ENCODE measurements at places on chromosomes 3 and 15.

- peak; percentile 64 for DNase-seq
Observed at GRCh38 chr3:48661501-48662144, 1.1 kb downstream of the CELSR3 start.

- peak; percentile 39 for DNase-seq
Observed at GRCh38 chr3:113211330-113212149, at the start of gene BOC. TSS of gene BOC (plus strand) at chr3:113211557. CDS start at chr3:113249803, 38,246 bp downstream.

- no peak for DNase-seq
Observed at GRCh38 chr3:160677459-160677881, 510 bp downstream of the ARL14 start.

DNA sequence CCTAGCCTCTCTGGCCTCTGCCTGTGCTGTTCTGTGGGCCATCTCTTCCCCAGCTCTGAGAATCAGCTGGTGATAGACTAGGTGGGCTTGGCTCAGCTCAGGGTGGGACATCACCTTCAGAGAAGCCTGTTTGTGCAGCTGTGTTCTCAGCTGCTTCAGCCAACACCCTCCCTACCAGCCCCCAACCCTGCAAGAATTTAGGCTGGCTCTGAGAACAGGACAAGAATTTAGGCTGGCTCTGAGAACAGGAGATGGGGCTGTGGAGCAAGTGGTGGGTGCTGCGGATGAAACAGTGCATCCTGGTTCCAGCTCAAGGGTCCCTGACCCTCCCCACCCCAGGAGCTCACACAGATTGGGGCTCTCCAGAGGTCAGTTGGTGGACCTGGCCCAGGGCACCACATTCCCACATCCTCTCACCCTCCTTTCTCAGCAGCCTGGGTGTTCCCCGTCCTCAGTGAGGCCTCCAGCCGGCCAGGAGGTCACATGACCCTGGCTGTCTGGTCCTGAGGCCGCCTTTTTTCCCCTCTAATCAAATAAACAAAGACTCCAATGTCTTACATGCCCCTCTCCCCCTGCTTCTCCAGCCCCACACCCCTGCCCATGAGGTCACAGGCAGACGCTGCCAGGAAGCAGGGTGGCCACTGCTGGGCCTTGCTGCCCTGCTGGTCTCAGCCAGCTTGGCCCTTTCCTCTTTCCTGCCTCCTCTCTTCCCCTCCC, 14.9 kb downstream of the PLEKHO2 start:
- DNase-seq, result no peak

DNA sequence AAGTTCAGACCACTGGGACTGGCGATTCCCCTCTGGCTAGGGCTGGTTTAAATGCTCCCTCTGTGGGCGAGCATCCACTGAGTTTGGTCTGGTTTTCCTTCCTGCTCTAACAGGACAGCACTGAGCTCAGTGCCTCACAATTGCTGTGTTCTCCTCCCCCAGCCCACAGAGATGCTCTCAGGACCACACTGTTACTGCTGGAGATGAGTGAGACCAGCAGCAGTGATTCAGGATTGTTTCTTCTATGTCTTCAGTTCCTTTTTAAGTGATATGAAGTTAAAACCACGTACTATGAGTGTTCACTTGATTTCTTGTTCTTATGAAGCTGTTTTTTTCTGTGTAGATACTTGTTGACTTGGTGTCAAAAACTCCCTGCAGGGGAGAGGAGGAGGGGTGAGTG, 180.4 kb upstream of the COL8A1 start:
- DNase-seq, result no peak
